ENCODE measurements at places on chromosomes 1 and 21.

GRCh38 chr1:175390522-175391254 is 198.1 kb upstream of the KIAA0040 start:
- no peak for DNase-seq

GRCh38 chr1:26028490-26028980 is 7.0 kb downstream of the EXTL1 start:
- no peak for DNase-seq

- no peak for DNase-seq
Measured at GRCh38 chr1:210195635-210196160, 36.9 kb upstream of the SERTAD4 start.

- DNase-seq = no peak
Measured at GRCh38 chr1:240737298-240737697, 125.3 kb upstream of the GREM2 start.

GRCh38 chr1:19009126-19009881 is 52.8 kb upstream of the IFFO2 start:
- no peak for DNase-seq

DNA sequence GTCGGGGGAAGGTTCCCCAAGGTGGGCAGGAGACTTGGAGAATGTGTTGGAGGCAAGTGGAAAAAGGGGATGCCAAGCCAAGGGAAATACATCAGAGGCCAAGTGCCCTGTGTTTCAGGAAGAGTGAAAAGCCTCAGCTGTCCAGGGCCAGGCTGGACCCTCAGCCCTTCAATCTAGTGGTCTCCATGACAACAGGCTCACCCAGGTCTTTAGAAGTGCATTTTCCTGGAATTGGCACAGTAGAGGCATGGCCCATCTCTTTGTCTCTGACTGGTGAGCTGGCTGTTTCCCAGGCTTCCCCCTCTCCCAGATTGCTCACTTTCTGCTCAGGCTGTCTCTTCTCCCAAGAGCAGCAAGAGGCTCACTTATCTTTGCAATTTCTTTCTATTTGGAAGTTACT is 10.4 kb upstream of the RHBG start:
- DNase-seq = no peak

DNA sequence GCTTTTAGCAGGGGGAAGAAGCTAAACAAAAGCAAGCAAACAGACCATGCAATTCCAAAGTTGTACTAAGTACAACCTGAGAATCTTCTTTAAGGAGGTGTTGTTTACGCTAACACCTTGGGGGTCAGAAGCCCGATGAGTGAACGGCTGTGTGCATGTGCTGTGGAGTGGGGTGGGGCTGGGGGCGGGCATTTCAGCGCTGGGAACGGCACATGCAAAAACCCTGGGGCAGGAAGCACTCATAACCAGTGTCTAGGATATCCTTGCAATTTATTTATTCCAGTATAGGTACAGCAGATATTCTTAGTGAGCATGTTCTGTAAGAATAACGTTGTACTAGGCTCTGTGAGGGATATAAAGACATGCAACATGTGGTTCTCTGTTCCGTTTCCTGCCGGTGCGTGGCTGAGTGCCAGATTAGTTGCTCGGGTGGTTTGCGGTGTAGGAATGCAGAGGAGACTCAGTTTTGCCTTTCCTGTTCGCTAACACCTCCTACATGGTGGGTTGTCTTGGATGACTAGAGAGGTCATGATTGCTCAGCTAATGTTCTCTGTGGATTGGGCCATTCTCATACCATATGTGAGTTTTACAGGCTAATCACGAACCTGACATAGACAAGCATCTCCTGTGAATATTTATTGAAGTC is 3.7 kb downstream of the FASLG start:
- no peak for DNase-seq

DNA sequence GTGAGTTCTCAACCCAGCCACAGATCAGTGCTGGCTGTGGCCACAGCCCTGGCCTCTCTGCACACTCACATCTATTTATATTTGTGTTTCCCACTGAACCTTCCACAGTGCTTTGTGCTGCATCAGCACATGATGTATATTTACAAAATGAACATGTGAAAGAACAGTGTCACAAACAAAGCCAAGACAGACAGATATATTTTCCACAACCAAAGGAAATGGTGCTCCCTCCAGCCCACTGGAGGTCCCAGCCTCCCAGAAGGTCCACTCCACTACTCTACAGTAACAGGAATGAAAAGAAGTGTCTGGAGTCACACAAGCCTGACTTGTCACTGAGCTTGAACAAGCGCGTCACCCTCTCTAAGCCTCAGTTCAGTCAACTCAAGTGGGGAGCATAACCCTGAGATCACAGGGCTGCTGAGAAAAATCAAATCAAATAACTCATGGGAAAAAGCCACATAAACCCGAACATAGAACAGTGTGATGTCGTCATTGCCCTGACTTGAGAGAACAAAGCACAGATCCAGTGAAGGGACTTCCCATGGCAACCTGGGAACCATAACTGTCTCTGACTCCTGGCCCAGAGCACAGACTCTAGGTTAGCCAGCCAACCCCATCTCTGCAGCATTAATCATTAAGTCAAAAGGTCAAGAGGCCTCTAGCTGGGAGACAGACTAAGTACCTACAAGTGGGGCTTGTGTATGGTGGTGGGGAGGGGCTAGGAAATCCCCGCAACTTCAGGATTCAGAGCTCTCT is 121.2 kb downstream of the TRABD2B start:
- no peak for DNase-seq

GRCh38 chr1:191702124-191702523 is 456.1 kb upstream of the RGS18 start:
- DNase-seq = no peak

GRCh38 chr1:171251042-171251951 is 3.0 kb downstream of the FMO1 start:
- DNase-seq = no peak

DNA sequence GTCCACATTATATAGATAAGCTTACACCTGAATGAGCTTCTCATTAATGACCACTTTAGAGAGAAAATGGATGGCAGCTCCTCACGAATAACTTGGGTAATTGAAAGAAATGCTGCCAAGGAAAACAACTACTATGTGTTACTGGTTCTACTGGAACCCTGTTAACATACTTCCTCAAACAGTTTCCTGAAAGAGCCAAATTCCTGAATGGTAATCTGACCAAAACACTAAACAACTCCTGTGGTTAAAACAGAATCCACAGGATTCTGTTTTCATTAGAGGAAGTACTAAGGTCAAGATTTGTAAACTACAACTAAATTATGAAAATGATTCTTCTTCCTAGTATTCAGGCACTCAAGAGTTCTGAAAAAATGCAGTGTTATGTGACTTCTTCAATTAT is 107.2 kb downstream of the DNM3 start:
- no peak for DNase-seq

- no peak for DNase-seq
Measured at GRCh38 chr1:47483651-47484050, 45.8 kb downstream of the FOXD2 start.

GRCh38 chr1:45976623-45977022 is 155.8 kb downstream of the PIK3R3 start:
- DNase-seq = no peak

DNA sequence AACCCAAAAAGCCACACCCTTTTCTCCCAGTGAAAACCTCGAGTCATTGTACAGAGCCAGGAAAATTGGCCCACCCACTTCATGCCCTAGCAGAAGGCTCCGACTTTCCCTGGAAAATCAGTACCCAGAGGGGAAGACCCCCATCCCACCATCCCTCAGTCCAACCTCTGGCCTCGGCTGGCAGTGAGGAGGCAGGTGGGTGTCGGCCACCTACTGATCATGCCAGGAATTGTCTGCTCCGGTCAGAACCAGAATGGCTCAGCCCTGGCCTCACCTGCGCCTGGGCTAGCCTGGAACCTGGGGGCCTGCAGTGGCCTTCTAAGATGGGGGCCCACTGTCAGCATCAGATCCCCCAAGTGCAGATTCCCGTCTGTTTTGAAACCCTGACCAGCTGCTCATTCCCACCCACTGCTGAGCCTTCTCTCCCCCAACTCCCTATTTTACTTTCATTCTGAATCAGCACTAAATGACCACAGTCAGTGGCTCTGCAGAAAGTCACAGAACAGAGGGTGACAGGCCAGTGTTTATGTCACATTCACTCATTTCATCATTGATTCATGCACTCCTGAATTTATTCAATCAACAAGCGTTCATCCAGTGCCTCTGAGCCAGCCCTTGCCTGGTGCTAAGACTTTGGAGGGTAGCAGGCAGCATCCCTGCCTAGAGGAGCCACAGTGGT is 3.0 kb upstream of the S100A9 start:
- DNase-seq = no peak

DNA sequence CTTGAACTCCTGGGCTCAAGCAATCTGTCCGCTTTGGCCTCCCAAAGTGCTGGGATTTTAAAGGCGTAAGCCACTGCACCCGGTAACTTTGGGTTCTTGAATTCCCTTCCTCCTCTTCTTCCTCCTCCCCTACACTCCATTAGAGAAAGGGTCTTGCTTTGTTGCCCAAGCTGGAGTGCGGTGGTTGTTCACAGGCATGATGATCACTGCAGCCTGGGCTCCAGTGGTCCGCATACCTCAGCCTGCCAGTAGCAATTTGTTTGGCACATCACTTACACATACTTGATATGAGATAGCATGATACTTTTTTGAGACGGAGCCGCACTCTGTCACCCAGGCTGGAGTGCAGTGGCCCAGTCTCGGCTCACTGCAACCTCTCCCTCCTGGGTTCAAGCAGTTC is 2.2 kb downstream of the DEGS1 start:
- DNase-seq = no peak

GRCh38 chr1:206735553-206736031 is 35.0 kb upstream of the IL19 start:
- DNase-seq = no peak

DNA sequence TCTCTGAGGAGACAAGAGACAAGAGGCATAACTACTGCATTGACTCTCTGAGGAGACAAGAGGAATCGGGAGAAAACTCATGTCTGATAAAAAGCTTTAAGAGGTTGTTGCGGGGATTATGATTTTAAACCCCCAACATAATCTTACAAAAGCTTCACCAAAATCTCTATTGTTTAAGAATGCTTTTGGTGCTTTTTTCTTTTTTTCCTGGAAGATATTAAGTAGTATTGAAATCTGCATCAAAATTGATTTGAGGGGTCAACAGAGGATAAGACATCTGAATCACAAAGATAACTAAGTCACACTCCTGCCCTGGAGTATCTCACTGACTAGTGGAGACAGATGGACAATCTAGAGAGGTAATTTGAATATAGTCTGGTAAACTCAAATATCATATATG is 115.6 kb upstream of the MROH9 start:
- DNase-seq = no peak

- DNase-seq = no peak
Measured at GRCh38 chr1:53685272-53686051, 53.5 kb downstream of the GLIS1 start.

DNA sequence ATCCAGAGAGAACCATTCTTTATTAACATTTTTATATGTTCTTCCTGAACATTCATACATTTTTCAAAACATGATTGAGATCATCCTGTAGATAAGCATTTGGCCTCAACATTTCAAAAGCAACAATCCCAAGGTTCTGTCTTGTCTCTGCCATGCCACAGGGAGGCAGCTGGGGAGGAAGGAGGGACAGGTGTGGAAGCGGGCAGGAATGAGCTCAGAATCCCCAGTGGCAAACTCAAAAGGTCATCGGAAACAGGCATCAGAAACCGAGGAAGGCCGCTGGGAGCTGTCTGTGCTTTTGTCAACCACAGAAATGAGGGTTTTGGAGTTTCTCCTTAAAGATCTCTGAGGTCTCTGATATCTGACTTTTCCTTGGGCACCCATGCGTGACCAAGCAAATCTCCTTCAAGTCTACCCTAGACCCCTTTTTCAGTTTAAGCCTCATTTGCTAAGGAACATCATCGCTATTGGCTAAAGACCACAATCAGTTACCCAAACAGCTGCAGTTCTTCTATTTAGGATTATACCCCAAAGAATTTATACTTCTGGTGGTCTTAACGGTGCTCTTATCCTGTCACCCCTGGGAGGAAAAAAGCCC is 34.0 kb downstream of the RASSF5 start:
- no peak for DNase-seq

GRCh38 chr1:110152133-110152785 is 2.0 kb downstream of the SLC6A17 start:
- no peak for DNase-seq

GRCh38 chr1:183417772-183418491 is at the start of gene NMNAT2:
Gene NMNAT2, minus strand, starts transcription at chr1:183418380. Its CDS starts 113 bp downstream, at chr1:183418267.
- no peak for DNase-seq

- no peak for DNase-seq
Measured at GRCh38 chr21:36873513-36873912, 93.0 kb downstream of the HLCS start.

DNA sequence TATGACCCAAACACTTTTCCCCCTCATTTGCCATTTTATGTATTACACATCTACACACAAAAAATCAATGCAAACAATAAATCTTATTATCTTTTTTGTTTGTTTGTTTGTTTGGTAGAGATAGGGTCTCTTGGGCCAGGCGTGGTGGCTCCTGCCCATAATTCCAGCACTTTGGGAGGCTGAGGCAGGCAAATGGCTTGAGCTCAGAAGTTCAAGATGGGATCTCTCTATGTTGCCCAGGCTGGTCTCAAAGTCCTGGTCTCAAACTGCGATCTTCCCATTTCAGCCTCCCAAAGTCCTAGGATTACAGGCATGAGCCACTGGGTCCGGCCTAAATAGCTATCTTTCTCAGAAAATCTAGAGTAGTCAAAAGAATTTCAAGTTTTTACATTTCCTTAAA is 1.2 kb upstream of the DBT start:
- DNase-seq = no peak

DNA sequence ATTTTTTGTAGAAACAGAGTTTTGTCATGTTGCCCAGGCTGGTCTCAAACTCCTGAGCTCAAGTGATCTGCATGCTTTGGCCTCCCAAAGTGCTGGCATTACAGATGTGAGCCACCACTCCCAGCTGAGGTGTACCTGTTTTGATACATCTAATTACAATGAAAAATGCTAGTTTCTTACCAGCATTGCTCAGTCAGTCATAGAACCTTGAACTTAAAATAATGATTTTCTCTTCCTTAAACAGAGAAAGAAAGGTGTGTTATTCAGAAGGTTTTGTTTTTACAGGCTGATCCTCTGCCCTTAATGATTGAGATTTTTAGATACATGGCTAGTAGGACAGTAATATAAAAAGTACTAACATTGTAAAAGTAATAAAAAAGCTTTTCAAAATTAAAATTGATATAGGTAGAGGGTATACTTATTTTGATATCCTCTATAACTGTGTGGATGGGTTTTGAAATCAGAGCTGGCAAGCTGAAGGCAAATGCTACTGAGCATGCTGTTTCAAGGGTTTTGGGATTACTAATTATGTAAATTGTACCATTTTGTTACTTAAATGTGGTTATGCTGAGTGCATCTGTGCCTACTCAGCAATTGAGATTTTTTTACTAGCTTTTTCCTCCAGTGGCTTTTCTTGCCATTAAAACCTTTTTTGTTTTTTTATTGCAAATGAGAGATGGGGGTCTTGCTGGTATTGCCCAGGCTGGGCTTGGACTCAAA is 16.1 kb downstream of the PRRC2C start:
- DNase-seq = no peak
